ENCODE measurements at places on chromosomes 7 and 10.

DNA sequence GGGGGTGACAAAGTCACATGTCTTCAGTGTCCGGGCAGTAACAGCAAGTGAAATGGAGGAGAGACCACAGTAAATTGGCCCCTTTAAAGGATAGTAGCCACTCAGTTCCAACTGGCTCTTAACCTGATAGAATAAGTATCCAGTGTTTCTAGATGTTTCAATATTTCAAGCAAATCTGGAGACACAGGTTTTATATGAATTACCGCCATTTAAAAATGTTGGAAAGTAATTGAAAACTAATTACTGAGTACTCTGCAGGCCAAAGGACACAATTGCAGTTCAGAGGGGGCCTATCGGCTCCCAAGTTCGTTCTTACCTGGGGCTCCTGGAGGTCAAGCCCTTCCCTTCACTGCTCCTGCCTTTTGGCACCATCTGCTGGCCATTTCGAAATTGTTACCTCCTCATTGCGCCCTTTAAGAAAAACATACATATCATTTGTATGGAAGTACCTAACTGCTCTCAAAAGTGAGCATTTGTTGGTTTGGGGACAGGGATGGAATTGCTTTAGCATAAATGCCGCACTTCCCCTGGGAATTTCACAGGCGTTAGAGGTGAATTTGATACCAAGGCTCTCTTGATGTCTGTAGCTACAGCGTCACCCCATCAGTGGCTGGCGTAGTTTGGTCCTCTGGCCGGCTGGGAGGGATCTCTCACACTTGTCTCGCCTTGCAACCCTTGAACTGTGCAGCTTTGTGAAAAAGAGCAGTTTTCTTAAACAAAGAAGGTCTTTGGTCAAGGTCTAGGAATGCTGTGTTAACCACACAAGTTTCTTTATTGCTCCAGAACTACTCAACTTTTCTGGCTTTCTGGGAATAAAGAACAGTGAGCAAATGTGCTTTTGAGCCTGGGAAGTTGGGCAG is 220.0 kb downstream of the ARHGAP21 start:
- no peak for DNase-seq

DNA sequence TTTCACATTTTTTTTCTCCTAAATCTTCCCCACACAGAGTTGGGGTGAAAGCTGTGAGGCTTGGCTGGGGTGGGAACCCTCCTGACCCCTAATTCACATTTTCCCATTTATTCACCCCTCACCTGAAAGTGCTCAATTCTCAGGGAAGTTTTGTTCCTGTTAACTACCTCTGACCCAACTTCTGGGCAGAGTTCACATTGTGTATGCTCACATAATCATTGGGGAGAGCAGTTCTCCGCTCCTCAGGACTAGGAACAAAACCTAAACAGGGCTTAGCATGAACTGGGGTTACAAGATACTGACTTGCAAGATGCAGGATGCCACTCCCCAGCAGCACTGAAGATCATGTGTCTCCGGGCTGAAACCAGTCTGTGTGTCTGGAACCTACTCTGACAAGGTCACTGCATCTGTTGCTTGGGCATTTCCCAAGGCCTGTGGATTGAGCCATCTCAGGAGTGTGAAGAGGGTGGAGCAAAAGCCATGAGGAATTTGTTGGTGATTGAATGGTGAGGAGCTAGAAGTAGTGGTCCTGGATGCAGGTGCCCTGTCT is 258.1 kb upstream of the IGFBP3 start:
- no peak for DNase-seq

GRCh38 chr7:109956916-109957315 is 1134.0 kb upstream of the LRRN3 start:
- DNase-seq, result no peak

GRCh38 chr7:101553771-101554445 is 75.2 kb downstream of the MYL10 start:
- peak; percentile 64 for DNase-seq

DNA sequence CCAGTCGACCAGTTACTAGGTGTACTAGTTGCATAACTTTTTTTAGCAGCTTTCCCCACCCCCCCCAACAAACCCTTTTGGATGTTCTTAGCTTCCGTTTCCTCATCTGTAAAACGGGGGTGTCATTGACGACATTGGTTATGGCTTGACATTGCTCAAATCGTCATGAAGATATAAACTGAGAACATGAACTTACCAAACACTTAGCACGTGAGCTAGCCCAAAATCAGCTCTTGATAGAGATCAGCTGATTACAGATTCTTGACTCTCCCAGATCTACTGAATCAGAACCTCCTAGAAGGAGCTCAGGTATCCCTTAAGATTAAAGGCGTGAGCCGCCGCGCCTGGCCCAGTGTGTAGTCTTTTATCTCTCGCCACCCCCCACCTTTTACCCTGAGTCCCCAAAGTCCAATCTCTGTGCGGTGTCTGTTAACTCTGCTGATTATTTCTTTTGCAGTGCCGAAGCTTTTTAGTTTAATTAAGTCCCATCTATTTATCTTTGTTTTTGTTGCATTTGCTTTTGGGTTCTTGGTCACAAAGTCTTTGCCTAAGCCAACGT is 1.0 kb upstream of the GNA12 start:
- no peak for DNase-seq

DNA sequence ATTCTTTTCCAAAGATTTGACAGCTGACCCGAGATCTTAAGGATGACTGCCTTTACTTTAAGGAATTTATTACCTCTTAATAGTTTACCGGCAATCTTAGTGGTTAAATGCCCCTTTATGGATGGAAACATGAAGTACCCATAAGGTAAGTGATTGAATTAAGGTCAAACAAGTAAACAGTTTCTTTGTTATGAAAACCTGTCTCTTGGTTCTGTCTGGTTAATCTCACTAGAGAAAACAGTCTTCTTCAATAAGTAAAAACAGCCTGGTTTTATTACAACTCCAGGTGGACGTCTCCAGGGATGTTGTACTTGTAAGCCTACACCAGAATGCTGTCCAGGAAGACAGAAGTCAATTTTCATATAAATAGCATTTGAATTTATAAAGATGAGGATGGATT is 161.8 kb upstream of the MTPN start:
- no peak for DNase-seq

DNA sequence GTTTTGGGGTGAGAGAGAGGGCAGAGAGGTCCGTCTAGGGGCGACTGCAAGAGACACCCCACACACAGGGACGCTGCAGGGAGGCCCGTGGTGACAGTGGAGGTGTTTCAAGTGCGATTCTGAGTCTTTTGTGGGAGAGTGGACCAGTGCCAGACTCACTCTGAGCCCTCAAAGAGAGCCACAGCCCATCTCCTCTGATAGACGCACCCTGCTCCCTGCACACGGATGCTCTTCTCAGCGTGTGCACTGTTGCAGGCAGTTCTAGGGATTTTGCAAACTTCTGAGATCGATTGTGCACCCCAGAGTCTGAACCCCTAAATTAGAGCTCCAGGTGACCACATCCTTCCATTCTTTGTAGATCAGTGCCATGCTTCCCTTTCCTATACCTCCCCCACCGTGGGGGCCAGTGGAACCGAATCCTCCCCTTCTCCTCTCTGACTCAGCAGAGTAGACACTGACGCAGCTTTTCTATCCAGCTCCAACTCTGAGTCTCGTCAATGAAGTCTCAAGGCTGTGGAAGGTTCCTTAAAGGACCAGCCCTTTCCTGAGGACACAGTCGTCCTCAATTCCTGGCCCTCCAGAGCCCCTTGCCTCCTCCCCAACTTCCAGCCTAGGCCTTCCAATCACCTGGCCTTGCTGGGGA is 83.8 kb downstream of the TMEM130 start:
- no peak for DNase-seq

DNA sequence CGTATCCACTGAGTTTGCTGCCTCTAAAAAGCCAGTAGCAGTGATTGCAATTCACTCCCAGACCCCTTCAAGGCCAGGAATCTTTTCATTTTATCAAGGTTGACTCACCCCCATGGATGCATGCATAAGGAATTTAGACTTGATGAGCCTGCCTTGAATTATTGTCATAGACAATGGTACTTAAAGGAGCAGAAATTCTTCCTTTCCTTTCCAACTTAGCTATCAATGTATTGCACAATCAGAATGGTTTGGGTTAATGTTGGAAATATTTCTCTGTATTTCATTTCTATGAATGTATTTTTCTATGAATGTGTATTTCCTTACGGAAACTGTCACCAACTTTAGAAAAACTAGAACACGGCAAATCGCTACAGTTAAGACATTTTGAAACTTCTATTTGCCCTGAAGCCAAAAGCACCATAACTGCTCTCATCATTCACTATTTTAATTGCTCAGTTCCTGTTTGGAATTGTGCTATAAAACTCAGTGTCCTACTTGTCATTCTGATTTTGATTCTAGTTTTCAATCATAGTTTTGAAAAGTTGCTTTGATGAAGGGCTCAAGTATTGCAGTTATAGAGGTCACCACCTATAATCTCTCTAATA is 355.7 kb upstream of the AKR1E2 start:
- no peak for DNase-seq

DNA sequence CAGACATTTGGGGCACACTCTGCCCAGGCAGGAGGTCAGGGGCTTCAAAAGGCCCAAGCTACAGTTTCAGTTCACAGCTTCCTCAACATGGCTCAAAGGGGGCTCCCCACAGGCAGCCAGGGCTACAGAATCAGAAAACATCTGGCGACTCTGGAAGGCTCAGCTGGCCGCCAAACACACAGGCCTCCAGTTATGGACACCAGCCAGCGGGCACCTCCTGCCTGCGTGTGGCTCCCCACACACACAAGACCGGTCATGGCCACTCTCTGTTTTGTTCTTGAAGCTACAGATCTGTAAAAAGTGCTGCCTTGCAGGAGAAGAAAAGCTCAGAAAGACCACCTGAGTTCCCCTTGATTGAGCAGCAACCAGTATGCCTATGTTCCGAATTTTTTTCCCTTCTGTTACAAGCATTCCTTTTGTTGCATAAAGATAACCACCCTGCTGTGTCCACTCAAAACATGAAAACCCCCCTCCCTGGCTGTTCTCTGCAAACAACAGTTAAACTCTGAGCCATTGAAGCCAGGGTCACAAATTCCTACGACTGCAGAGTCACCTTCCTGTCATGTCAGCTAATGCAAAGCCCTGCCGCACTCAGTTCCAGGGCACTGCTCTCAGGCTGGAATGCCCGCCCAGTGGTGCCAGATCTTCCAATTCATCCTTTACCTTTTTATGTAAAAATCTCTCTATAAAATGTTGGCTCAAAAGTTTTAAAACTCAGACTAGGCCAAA is 33.6 kb downstream of the VSTM4 start:
- DNase-seq, result peak; percentile 67

GRCh38 chr10:12308057-12308456 is 41.3 kb upstream of the CAMK1D start:
- DNase-seq, result no peak

DNA sequence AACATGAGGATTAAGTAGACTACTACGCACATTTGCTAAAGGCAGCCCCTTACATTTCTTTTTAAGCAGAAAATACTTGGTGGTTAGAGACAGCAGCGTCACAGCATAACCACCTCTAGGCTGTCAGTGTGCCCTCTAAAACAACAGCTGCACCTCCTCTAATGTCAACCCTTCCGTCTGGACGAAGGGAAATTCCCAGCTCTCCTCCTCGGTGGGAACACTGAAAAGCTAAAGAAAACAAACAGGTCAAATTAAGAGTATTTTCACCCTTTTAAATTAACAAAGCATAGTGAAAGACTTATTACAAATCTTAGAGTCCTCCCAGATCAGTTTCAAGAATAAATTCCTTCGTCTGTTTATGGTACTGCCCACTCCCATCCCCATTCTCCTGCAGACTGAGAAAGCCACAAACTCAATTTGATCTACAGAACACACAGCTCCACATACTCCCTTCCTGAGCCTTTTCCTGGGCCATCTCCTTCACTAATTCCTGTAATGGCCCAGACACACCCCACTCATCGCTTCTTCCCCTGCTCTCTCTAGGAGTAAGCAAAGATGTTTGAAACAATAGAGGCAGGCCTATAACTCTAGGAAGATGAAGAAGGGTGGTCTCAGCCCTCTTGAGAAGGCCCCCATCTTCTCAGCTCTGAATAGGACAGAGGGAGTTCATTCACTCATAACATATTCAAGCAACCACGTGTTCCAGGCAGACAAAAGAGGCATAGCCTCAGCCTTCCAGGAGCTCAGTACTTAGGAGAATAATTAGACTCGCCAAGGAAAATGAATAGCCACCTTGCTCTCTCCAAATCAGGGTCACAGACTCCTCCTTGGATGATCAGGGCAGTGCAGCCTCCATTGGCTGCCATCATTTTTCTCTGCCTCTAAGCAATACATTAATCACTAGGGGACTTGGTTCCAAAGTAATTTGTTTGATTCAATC is 47.5 kb upstream of the HNRNPH3 start:
- no peak for DNase-seq

GRCh38 chr7:3805151-3805550 is 504.1 kb downstream of the SDK1 start:
- no peak for DNase-seq
